Glomerular endothelial cell (primary cell): ENCODE measurements at places on chromosomes 3 and 15. TPM values are rescaled to one million over a fixed set of nuclear protein-coding genes. Genes with fewer than 3 reads are reported as not detected.

Gene OXTR
- 1.1 and 4.8 TPM in 2 replicates for total RNA-seq

Gene GOLGA8G
- not detected in 2 replicates for total RNA-seq

Gene KLF15
- total RNA-seq, result 0.05 and 0.47 TPM in 2 replicates

Gene RETNLB
- not detected in 2 replicates for total RNA-seq

Gene SKOR1
- total RNA-seq, result 0.19 TPM in 1 of 2 replicates, not detected in the other

Gene GHSR
- not detected in 2 replicates for total RNA-seq

Gene SNUPN
- total RNA-seq, result 15.9 and 22.7 TPM in 2 replicates

DNA sequence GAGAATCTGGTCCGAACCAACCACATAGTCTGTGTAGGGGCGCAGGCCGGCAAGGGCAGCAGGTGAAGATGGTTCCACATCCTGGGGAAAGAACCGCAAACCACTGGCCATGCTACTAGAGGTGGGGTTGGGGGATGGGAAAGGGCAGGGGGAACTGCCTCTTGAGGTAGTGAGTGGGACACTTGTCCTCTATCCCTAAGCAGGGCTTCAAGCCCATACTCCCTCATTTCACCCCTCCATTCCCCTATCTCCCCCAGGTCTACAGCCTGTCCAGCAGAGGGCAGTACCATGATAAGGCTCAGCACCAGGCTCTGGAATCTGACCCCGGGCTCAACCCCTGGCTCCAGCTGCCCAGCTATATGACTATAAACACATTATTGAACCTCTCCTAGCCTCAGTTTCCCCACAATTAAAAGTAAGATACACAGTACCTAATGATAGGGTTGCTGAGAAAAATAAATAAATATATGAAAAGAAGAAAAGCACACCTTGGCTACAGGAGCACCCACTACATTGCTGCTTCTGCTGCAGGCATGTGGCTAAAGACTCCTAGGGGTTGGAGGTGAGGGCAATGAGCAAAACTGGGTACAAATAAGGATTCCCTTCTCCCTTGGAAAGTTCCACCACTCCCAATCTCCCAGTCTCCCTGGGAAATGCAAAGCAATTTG is 6.3 kb downstream of the GORASP1 start:
- no peak for DNase-seq

DNA sequence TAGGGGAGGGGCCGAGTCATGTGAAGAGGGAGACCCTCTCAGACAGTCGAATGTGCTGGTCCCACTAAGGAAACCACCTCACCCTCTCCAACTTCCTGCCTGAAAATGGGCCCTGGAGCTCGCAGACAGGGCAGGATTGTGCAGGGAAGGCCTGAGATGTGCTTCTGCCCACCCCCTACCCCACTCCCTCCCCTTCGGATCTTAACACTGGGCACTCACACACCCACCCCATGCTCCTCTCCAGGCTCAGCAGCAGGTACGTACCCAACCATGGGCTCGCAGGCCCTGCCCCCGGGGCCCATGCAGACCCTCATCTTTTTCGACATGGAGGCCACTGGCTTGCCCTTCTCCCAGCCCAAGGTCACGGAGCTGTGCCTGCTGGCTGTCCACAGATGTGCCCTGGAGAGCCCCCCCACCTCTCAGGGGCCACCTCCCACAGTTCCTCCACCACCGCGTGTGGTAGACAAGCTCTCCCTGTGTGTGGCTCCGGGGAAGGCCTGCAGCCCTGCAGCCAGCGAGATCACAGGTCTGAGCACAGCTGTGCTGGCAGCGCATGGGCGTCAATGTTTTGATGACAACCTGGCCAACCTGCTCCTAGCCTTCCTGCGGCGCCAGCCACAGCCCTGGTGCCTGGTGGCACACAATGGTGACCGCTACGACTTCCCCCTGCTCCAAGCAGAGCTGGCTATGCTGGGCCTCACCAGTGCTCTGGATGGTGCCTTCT is 20.0 kb downstream of the ATRIP start:
- DNase-seq, result no peak

DNA sequence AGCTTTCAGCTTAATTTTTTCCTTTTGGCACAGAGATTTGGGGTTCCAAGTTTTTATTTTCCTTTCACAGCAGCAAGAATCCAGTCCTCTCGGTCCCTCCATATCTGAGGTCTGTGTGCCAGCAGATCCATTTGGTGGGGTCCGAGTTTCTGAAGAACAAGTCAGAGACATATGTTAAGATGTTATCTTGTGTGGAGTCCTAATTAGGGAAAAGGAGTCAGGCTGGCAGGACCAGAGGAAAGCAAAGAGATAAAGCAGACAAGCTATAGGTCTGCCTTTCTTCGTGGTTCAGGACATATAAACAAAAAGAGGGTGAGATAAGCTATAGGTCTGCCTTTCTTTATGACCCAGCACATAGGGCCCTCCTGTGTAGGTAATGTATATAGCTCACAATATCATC is 54.9 kb downstream of the TMED3 start:
- DNase-seq, result no peak

DNA sequence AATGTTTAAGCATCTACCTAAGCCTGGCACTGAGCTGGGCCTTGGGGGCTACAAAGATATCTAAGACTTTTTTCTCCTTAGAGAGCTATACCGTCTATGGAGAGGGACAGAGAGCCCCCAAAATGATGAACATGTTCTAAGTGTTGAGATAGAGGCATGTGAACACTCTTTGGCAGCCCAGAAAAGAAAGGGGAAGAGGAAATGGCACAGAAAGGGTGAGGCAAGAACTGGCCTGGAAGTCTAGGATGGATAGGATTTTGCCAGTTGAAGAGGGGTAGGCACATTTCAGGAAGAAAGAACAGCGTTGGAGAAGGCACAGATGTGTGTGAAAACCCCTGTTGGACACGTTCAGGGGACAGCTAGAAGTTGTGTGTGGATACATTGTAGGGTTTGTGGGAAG is 276.2 kb upstream of the LRRFIP2 start:
- no peak for DNase-seq

DNA sequence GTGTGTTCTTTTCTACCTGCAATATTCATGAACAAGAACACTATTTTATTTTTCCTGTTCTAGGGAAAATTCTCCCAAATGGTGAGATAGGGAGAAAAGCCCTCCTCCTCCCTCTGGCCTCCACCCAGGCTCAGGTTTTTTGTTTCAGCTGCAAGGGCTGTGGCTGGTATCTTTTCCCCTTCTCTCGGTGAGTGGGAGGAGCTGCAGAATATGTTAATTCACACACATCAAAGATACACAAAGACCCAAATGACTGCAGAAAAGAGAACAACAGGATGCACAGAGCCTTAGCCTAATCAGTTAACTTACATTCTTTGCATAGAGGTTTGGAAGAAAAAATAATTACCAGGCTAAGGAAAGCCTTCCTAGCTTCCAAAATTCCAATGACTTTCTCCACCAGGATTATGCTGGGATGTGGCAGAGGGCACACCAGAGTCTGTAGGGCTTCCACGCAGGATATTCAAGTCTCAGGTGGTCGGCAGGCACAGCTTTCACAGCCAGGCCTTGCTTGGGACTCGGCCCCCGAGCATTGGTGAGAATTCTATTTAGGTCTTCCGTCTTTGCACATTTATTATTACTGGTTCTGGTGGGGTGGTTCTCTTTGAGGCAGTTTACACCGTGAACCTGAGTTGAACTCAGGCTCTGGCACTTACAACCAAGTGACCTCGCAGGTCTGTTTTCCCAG is 64.9 kb downstream of the ABHD5 start:
- DNase-seq, result no peak

DNA sequence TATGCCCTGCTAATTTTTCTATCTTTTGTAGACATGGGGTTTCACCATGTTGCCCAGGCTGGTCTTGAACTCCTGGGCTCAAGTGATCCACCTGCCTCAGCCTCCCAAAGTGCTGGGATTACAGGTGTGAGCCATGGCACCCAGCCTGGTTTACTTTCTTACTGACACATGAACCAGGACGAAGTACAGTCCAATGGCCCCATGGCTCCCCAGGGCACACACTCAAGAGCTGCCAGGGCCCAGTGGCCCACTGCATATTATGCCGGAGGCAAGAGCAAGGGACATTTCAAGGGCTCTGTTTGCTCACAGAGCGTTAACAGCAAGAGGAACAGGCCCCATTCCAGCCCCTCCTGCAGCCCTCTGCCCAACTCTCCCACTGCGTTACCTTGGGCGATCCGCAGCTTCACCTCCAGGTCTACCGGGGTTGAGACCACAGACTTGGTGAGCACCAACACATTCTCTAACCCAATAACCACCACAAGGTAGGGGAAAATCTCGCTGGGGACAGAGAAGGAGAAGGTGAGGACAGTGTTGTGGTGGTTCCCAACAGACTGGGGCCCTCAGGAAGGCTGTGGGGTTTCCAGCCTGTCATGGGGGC is 42.8 kb downstream of the PTPN23 start:
- no peak for DNase-seq

DNA sequence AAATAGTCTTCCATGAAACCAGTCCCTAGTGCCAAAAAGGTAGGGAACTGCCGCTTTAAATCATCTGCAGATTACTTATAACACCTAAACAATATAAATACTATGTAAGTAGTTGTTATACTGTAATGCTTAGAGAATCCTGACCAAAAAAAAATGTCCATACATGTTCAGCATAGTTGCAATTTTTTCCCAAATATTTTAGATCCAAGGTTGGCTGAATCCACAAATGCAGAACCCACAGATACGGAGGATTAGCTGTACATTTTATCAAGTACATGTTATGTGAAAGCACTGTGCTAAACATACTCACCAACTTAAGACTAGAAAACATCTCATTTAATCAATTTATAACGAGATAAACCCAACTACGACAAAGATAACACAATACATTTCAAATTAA is 9.3 kb downstream of the MSL2 start:
- no peak for DNase-seq

DNA sequence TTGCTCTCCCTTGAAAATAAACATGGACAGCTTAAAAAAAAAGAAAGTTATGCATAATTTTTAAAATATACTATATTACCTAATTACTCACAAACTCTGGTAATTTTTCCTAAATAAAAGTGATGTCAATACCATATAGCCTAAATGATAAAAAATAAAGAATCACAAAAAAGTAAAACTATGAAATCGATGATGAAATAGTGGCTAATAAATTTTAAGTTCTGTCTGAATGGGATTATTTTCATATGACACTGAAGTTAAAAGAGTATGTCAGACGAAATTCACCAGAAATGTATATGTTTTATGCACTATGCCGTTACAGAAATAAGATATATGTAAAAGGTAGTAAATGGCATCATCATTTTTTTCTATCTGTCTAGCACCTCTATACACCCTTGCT is 51.4 kb downstream of the FSIP1 start:
- DNase-seq, result no peak

DNA sequence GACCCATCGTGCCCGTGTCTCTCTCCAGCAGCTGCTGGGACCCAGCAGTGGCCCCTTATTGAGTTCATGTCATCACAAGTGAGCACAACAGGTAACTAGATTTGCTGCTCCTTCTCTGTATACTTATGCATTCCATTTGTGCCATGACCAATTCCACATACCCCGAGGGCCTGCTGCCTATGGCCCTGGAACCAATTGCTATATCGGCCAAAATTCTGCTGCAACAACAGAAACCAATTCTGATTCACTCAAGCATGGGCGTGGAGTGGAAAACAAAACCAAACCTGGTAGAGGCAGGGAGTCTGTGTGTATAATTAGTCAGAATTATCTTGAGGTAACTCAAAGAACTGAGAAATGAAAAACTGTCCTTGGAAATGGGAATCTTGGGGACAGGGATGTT is 516.6 kb downstream of the EPHB1 start:
- DNase-seq, result no peak

DNA sequence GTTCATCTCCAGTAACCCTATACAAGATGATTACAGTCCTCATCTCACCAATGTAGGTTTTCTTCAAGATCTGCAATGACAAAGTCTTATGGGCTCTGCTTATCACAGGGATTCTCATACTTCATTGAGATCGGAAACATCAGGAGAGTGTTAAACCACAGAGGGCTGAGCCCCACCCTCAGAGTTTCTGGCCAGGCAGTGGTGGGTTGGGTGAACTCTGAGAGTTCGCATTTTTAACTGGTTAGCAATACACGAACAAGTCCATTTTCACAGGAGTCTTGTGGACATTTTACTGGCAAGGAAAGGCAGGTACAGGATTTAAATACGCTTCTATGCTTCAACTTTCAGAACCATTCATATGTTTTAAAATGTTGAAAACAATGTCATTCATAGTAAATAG is 366.7 kb upstream of the ROBO2 start:
- DNase-seq, result no peak

DNA sequence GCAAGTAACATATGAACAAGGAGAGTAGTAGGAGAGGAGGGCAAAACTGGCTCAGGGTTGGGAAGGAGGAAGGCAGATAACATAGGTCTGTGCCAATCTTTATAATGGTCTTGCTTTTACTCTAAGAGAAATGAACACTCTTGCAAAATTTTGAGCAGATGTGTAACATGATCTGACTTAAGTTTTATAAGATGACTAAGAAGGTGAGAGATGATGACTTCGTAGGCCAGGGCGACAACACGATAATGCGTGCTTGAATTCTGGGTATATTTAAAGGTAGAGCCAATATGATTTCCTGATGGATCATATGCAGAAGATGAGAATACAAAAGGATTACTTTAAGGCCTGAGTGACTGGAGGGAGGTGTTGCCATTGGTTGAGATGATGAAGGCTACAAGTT is 265.4 kb upstream of the KCNMB2 start:
- DNase-seq, result no peak

GRCh38 chr3:129121016-129121791 is 400 bp downstream of the RAB43 start:
- no peak for DNase-seq

- DNase-seq, result no peak
Measured at GRCh38 chr3:53040351-53040820, 5.5 kb downstream of the SFMBT1 start.

GRCh38 chr3:46483825-46484224 is 14.0 kb upstream of the RTP3 start:
- DNase-seq, result no peak

GRCh38 chr3:179768080-179768479 is 115.2 kb downstream of the USP13 start:
- DNase-seq, result no peak

GRCh38 chr3:194489736-194490612 is 3.2 kb upstream of the ATP13A3 start:
- no peak for DNase-seq

DNA sequence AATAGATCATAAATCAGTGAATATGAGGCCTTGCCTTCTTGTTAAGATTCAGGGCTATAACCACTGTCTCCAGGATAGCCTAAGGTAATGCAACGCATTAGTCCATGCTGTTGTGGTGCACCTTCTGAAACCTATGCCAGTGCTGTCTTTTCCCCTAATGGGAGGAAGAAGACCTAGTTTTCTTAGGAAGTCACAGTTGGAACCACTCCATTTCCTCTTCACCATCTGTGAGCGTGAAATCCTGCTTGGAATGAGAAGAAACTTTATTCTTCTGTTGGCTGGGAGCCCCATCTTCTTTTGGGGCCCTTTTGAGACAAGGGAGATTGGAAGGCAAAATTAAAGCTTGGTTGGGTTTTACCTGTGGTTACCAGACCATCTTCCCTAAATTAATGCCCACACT is 25.9 kb upstream of the SLC7A14 start:
- no peak for DNase-seq

- no peak for DNase-seq
Measured at GRCh38 chr15:83842281-83842680, 188.4 kb downstream of the ADAMTSL3 start.

- DNase-seq, result no peak
Measured at GRCh38 chr3:169627073-169627472, 36.4 kb downstream of the MECOM start.
